ENCODE measurements at places on chromosomes 12 and 14.

GRCh38 chr12:2792671-2793500, 1.9 kb upstream of the FKBP4 start:
- H3K36me3 ChIP-seq = peaks cover 7% of the 10 kb centered on the region
- DNase-seq = no peak

DNA sequence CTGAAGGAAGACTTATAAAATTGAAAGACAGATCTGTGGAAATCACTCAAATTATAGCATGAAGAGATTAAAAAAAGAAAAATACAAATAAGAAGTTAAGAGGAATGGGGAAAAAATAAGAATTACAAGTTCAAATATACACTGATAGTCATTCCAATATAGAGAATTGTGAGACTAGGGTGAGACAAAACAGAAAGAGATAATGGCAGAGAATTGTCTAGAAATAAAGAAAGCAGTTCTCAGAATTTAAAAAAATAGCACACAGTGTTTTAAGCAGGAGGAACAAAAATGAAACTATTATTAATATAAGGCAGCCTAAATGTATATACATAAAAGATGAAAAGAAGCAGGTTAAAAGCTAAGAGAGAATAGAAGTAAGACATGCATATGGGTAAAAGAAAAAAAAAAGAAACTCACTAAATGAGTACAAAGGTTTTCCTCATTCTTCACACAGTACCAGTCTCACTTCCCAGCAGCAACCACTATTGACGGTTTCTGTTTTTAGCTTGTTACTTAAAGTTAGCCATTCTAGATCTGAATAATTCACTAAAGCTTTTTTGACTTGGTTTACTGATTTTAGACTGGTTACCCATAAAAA, 31.1 kb downstream of the SLC38A4 start:
- H3K4me3 ChIP-seq = no peak overlapping the region
- H3K36me3 ChIP-seq = no peaks in the 10 kb centered on the region
- no peaks in the 10 kb centered on the region for H3K27me3 ChIP-seq
- no peak for DNase-seq

DNA sequence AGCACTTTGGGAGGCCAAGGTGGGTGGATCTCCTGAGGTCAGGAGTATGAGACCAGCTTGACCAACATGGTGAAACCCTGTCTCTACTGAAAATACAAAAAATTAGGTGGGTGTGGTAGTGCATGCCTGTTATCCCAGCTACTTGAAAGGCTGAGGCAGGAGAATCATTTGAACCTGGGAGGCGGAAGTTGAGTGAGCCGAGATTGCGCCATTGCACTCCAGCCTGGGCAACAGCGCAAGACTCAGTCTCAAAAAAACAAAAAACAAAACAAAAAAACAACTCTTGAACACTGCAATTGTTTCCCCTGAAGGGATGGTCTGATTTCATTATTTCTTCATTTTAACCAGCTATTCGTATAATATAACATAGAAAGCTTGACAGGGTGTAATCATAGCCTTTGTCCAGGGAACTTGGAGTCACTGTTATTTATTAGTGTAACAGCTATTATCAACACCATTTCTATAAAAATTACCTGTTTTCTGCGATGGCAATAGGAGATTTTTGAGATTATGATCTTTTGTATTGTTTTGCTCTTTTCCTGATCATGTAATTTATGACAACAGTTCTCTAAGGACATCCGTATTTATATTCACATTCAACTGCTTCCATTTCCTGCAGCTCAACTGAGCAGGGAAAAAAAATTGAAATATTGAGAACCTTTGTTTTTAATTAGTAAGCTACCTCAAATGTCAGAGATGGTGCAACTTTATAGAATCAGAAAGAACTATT, 94.7 kb downstream of the DIP2B start:
- no peak overlapping the region for H3K27ac ChIP-seq
- no peaks in the 10 kb centered on the region for H3K36me3 ChIP-seq
- H3K4me1 ChIP-seq = peaks cover 3% of the 10 kb centered on the region

GRCh38 chr14:22479776-22480464, 109.1 kb downstream of the DAD1 start:
- H3K4me3 ChIP-seq = no peak overlapping the region
- H3K4me1 ChIP-seq = no peaks in the 10 kb centered on the region
- peaks cover 75% of the 10 kb centered on the region for H3K27me3 ChIP-seq
